ENCODE measurements at places on chromosomes 1 and 21.

- DNase-seq: no peak
These were observed 223.5 kb downstream of the HMCN1 start for GRCh38 chr1:185957441-185958363.

DNA sequence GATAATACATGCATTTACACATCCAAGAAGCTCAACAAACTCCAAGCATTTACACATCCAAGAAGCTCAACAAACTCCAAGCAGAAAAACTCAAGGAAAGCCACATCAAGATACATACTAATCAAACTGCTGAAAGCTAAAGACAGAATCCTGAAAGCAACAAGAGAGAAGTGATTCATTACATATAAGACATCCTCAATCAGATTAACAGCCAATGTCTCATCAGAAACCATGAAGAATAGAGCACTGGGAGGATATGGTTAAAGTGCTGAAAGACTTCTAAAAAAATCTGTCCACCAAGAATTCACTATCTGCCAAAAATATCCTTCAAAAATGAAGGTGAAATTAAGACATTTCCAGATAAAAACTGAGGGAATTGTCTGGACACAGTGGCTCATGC is 45.7 kb upstream of the BATF3 start:
- no peak for DNase-seq

- DNase-seq: no peak
These were observed 2222.6 kb downstream of the MRPL39 start for GRCh38 chr21:23384679-23385078.

GRCh38 chr1:101086783-101087182 is 61.2 kb upstream of the DPH5 start:
- DNase-seq: no peak

GRCh38 chr1:90381598-90381997 is 335.5 kb downstream of the BARHL2 start:
- no peak for DNase-seq

DNA sequence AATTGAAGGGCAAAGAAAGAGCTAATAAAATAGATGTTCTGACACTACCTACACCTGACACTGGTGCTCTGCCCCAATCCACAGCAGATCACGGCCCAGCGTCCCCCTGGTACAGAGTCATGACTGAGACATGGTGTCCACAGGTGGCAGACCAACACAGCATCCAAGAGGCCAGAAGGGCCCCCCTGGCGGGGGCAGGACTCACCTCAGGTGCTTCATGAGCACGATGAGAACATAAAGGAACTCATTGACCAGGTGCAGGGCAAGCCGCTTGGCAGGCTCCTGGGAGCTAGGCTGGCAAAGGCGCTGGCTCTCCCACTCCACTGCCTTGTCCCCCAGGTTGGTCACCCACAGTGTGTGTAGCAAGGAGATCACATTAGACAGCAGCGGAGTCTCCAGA is 20.4 kb downstream of the MRAP start:
- no peak for DNase-seq

- no peak for DNase-seq
These were observed 83.6 kb upstream of the SLC44A3 start for GRCh38 chr1:94736549-94736948.

GRCh38 chr1:46582972-46583371 is 21.1 kb downstream of the MKNK1 start:
- peak; percentile 44 for DNase-seq

DNA sequence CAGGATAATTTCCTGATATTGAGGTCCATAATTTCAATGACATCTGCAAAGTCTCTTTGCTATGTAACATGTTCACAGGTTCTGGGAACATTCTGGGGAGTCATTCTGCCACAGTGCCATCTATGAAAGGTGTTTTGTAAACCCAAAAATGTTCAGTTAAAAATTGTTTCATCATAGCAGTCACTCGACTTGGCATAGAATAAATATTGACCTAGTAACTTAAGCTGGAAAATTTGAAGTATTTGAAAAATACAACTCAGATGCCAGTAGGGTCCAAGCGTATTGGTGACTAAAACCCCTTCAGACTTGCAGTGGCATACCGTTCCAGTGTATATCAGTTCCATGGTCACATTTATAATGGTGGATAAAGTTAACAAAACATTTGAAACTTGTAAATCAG is 6.8 kb downstream of the DESI2 start:
- DNase-seq: no peak

DNA sequence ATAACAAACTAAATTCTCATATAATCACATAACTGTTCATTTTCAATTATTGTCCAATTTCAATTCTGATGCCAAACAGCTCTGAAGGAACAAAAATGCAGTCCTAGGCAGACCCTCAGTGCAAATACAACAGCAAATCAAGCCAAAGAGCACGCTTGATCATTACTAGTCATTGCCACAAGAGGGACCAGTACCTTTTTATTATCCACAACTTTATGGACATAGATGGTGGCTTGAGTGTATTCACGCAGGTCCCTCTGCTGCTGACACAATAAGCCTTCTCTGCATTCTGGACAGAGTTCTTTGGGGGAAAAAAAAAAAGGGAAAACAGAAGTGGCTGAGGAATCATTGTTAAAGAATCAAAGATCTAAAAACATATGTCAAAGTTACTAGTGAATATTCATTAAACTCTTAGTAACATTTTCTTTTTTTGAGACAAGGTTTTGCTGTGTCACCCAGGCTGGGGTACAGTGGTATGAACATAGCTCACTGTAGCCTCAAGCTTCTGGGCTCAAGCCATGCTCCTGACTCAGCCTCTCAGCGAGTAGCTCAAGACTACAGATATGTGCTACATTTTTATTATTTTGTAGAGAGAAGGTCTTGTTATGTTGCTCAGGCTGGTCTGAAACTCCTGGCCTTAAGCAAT is 34.3 kb upstream of the RAP1GAP start:
- DNase-seq: no peak

DNA sequence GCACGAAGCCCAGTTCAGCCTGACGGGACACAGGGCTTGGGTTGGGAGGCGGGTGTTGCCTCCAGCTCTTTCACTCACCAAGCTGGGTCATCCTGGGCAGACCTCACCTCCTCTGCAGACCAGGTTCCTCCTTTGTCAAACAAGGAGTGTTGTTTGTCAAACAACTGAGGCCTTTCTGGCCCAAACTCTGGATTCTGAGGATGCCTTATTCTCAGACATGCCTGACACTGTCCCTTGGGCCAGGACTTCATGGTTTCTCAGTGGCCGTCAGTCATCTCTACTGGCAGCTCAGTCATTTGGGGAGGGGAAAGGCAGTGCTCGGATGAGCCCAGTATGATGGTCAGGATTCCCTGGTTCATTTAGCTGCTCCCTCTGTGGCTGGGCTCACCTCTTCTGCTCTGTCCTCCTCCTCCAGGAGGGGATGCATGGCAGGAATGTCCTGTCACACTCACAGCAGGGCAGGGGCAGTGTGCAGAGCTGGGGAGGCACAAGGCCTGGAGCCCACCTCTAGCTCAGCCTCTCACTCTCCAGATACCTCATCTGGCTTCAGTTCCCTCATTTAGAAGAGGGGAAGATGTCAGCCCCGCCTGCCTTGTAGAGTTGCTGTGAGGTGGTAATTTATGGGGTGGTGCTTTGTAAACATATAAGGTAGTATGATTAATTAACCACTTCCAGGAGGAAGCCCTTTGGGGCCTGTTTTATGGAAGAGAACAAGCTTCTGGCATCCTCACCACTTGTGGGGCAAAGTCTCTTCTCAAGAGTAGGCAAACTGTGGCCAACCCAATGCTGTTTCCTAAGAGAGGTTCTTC is 20.6 kb downstream of the SLC2A1 start:
- DNase-seq: no peak

GRCh38 chr1:2046174-2046917 is 3.9 kb upstream of the PRKCZ start:
- peak; percentile 91 for DNase-seq

DNA sequence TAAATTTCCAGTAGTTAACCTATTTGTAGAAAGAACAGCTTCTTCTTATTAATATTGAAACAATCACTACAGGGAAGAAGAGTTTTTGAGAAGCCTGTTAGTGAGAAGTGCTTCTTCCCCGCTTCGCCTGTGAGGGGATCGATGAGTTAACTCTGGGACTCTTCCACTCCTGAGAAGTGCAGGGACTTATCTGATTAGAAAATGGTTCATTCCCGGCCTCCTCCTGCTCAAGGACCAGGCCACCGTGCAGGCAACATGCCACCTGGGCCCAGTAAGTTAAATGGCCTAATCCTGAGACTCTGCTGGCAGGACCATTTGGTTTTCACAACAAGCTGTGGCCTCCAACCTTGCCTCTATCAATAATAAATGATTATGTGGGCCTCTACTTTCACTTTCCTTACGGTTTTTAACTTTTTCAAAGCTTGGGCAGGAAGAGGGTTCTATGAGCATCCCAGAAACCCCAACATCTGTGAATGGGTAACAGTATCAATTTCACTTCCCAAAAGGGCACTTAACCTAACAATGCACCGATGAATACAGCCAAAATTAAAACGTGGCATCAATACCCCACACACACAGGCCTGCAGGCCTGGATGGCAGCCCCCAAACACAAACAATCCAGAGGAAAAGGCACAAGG is 33.1 kb downstream of the SIPA1L2 start:
- no peak for DNase-seq

GRCh38 chr1:31725134-31725533 is 21.3 kb upstream of the COL16A1 start:
- DNase-seq: no peak

GRCh38 chr1:145936247-145936646 is 9.0 kb upstream of the RBM8A start:
- DNase-seq: no peak

GRCh38 chr1:67777016-67777415 is 56.3 kb downstream of the GNG12 start:
- DNase-seq: no peak

DNA sequence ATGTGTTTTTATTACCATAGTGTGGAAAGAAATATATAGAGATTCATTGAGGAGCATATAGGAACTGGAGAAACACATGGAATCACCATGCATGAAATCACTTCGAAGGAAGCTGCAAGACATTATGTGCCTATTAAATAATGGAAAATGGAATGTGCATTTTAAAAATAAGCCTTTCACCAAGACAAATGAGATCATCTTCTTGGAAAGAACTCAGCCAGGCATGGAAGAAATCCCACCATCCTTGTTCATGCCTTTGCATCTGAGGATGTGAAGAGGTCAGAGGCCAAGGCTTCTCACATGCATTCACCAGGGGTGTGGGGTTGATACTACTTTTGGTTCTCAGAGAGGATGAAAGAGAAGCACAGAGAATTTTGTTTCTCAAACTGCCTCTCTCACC is 50.0 kb downstream of the C1orf198 start:
- no peak for DNase-seq

DNA sequence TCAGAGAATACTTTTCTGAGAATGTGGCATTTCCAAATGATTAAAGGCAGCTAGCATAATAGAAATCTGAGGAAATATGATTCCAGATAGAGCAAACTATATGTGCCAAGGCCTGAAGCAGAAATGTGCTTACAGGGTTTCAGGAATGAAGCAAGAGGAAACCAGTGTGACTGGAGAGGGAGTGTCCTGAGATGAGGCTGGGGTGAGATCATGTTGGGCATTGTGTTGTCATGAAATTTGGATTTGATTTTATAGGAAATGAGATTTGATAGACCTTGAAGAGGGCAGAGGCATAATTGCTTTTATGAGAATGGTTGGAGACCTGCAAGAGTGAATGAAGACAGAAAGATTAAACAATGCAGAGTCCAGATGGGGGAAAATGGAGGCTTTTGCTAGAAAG is 338.1 kb upstream of the SNX7 start:
- no peak for DNase-seq

- DNase-seq: no peak
These were observed 29.6 kb upstream of the CADM3 start for GRCh38 chr1:159141584-159142390.

- no peak for DNase-seq
These were observed 84.4 kb upstream of the TTC39A start for GRCh38 chr1:51414811-51415210.

GRCh38 chr1:26168410-26169197 is at the start of gene C1orf232:
Gene C1orf232 (minus strand): TSS chr1:26168963. CDS start chr1:26168499, 464 bp downstream.
- DNase-seq: no peak

DNA sequence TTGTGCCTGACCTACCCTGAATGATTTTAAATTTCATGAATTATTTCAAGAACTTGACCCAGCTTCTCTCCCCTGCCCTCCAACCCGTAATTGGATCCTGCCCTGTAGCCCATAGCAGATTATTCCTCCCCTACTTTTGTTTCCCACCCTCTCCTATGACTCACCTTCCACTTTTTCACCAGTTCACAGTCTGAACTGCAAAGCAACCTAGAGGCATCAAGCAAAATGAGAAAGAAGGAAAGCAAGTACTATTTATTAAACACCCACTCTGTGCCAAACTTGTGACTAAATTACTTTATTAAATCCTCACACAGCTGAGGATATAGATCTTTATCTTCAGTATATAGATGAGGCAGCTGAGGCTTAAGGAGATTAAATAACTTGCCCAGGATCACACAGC is 20.7 kb upstream of the IKBKE start:
- no peak for DNase-seq

DNA sequence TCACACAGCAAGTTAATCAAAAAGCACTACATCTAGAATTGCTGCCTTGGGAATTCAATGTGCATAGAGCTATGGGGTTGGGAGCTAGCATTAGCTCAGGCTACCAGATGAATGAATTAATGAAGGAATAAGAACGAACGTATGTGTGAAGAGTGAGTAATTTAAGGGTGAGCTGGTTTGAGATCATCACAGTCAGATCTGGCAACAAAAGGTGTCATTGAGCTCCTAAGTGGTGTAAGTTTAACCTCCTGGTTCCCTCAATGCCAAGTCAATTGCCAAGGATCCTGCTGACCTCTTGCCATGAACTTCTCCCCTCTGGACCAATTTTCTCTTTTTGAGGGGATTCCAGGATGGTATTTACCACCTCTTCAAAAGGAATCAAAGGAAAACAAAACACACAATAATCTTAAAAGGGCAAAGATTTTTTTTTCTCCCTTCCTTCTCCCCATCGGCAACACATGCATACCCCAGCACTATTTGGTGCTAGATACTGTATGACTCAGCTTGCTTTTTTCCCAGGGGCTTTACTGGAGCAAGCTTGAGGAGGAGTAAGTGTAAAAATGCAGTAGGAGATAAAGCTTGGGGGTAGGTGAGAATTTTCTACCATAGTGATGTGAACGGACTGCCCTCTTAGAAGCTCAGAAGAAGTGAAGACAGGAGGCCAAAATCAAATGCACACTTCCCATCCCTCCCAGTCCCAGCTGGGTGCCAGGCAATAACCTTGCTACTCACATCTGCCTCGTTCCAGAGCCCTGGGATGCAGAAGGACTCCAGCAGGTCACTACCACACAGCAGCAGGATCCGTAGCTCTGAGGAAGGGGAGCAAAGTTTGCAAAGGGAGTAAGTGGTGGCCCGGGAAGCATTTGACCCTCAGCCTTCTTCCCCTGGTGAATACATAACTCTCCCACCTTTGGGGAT is 92.0 kb downstream of the LAMC2 start:
- DNase-seq: no peak

DNA sequence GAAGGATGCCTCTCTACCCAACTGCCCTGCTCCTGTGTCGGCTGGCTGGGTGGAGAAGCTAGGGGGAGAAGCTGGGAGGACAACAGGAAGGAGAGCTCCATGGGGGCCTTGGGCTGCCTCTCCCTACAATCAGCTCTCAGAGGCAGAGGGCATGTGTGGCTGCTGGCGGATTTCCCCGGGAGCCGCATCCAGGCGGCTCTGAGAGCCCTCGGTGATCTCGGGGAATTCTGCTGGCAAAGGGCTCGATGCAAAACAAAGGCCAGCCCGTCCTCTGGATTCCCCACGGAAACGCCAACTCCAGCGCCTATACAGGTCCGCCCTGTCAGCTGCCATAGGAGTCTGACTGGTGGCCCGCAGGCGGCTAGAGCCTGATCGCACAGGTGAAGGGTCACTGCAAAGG is 26.4 kb upstream of the EVA1B start:
- DNase-seq: no peak

Measured in right lobe of liver (tissue), 6 donors.